ENCODE measurements at places on chromosomes 16 and 17.

DNA sequence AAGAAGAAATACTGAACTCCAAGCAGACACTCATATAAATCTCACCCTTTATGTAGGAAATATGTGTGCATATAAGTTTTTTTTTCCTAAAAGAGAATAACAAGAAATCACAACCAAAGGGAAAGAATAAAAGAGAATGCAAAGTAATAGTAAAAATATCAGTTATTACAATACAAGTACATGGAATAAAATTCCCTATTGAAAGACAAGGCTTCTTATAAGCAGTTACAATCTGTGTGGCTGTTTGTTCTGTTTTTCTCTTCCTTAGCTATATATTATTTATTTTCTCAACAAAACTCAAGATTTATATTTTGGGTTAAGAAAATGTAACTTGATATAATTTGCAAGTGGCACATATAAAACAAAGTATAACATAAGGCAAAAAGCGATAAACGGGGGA is 41.7 kb downstream of the SLC5A11 start:
- no peak for DNase-seq

GRCh38 chr17:76014100-76014924 is 12.8 kb downstream of the EVPL start:
- DNase-seq = no peak

GRCh38 chr17:64599187-64599676 is 62.9 kb downstream of the SMURF2 start:
- no peak for DNase-seq

DNA sequence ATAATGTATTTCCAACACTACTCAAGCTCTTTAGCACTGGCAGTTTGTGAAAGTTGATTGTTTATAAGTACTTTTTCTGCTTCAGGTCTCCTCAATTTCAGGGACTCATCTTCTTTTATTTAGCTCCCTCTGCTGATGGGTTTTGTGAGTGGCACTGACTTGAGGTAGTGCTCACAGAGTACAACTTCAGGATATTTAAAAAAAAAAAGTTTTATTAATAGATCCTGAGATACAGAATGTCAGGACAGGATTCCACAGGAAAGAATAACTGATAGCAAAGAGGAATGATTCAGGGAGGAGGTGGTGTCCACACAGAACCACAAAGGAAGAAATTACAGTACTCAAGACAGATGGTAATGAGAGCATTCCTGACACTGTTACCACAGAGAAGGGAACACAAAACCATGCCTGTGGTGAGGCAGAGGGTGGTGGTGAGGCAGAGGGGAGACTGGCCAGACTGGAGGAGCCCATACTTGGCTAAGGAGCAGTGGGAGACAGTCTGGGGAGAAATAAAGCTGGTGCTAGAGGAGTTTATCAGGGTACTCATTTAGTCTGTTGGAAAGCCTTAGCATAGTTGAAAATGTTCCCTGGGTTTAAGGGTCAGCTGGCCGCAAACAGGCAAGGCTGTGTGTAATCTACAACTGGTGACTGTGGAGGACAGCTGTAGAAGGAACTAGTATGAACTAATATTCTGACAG is 63.7 kb downstream of the SPAG9 start:
- peak; percentile 87 for DNase-seq

DNA sequence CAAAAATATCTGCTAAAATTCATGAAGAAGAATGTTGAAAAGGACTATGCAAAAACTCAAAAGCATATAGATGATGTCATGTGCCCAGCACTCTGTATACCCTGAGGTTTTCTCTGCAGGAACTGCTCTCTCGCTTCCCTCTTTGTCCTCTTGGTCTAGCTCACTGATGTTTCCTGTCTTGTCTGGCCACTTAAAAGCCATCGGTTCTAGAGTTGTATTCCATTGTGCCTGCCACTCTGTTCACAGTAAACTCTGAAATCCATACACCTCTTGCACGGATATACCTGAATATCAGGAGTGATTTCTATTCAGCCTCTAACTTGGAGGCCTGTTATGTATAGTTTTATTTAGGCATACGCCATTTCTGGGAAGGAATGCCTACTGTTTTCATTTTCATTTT is 101.0 kb upstream of the CNTNAP4 start:
- DNase-seq = no peak

DNA sequence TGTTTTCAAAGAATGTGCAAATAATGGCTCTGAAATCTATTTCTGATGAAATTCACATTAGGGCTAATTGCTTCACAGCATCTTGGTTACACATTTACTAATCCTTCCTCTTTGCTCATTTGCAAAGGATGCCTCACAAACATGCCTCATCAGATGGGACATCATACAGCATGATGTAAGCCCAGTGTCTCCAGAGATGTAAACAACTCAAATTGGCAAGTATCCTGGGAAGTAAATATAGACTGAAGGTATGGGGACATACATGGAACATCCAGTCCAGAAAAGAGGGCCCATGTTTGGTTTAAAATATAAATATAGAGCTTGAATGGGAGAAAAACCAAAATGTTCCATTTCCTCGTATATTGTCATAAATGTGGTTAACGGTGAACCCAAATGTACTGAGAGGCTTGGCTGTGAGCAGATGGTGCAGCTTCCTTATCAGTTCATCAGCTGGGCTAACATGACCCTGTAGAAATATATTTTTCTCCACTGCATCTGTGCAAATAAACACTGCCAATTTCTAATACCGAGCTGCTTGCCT is 142.9 kb upstream of the NUDT7 start:
- no peak for DNase-seq

DNA sequence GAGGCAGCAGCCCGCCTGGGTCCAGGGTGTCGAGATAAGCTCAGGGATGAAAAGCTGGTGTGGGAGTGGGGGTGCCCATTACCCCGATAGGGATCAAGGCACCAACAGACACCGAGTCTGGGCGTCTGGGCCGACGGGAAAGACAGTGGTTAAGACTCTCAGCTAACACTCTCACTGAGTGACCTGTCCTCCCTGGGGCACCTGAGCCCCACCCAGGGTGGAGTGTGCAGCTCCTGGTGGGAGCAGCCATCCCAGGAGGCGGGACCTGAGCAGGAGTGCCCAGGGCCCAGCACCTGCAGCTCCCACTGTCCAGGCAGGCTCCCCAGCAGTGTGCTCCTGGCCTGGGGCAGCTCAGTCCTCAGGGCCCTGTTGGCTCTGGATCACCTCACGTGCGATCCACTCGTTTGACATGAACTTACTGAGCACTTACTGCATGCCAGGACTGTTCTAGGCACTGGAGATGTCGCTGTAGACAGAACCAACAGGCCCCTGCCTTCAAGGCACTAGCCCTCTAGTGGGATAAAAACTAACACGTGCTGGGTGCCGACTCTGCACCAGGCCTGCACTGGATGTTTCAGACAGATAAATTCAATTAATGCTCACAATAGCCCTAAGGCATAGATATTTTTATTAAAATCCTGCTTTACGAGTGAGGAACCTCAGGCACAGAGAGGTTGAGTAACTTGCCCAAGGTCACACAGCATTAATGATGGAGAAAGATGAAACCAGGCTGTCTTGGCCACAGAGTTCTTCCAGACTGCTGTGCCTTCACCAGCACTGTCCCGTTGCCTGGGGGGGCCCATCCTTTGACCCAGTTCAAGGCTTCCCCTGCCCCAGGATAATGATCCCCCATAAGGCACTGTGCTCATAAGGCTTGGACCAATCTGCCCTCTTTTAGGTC is 1.9 kb downstream of the EVPLL start:
- DNase-seq = no peak

DNA sequence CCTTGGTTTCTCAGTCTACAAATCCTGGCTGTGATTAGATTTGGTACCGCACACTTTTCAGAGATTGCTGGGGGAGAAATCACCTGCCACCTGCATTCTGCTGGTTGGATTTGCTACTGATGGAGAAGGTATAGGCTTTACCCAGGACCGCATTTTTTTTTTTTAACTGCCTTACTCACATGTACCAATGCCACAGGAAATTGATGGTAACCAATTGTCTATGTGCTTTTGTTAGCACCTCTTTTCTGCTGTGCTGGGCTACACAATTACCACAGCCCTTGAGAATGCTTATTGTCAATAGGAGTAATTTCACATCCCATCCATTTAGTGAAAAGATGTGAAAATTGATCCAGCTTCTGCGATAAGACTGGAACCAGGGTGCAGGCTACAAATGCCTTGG is 74.4 kb upstream of the TANC2 start:
- no peak for DNase-seq

- no peak for DNase-seq
Measured at GRCh38 chr16:70526403-70526802, 2.8 kb downstream of the SF3B3 start.

- DNase-seq = no peak
Measured at GRCh38 chr17:7440113-7440833, 961 bp downstream of the FGF11 start.

DNA sequence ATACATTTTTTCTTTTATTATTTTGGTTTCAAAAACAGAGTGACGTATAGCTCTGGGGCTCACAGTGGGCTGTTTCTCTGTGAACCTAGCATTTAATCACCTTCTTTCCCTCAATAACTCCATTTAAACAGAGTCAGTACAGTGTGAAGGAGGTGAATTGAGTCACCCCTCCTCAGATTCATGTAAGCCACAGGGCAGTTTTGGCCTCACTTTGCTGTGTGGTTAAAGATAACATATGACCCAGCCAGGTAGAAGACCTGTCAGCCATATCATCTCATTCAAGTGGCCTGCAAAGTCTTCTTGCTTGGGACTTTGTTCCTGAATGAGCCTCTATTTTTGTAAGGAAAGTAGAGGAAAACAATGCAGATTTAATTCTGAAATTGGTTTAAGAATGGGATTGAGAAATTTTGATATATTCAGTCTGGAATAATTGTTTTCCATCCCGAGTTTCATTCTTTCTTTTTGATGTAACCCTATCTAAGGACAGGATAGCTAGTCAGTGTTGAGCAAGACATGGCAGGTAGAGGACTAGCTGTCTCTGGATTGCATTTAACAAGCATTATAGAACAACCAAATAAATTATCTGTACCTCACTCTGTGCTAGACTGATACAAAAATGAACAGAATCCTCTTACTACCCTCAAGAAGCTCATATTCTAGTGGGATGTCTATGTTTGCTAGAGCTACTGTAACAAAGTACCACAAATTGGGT is 13.1 kb downstream of the MAP2K6 start:
- DNase-seq = no peak

Measured in BJ (cell line).